ENCODE measurements at places on chromosomes 7 and 10.

- DNase-seq, result no peak
Observed at GRCh38 chr10:34386921-34387320, 428.2 kb downstream of the PARD3 start.

DNA sequence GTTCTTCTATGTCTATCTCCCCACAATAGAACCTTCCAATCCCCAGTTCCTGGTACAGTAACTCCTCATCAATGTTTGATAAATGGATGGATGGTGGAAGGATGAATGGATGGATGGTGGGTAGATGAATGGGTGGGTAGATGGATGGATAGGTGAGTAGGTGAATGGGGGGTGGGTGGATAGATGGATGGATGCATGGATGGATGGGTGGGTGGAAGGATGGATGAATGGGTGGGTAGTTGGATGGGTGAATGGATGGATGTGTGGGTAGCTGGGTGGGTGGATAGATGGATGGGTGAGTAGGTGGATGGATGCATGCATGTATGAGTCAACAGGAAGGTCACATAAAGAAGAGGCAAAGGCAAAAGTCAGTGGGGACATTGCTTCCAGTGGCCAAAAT lies 116.8 kb downstream of the GRID1 start:
- DNase-seq, result no peak

DNA sequence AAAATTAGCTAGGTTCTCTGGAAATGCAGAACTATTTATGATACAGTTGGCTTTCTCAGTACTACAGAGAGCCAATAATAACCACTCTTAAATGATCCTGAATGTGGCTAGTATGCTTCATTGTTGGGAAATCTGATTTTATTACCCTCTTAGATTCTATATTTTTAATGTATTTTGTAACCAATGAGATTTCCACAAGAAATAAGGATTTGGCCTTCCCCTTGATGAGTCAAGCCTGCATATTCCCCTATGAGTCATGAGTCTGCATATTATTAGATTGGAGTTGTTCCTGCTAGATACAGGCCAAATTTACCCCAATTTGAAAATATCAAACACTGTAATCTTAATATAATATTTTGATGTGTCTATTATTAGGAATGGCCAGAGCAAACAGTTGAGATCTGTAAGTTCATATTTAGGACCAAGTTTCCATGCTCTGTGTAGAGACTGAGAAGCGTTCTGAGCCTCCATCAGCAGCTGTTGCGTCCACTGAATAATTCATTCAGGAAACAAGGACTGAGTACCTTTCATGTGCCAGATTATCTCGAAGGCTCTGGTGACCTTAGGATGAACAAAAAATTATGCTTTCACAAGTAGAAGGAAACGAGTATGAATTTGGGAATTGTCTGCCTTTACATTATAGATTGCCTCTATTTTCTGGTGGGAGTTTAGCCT lies 793.4 kb downstream of the NRG3 start:
- DNase-seq, result no peak

- DNase-seq, result no peak
Observed at GRCh38 chr10:131897297-131897899, 3.4 kb upstream of the PPP2R2D start.

DNA sequence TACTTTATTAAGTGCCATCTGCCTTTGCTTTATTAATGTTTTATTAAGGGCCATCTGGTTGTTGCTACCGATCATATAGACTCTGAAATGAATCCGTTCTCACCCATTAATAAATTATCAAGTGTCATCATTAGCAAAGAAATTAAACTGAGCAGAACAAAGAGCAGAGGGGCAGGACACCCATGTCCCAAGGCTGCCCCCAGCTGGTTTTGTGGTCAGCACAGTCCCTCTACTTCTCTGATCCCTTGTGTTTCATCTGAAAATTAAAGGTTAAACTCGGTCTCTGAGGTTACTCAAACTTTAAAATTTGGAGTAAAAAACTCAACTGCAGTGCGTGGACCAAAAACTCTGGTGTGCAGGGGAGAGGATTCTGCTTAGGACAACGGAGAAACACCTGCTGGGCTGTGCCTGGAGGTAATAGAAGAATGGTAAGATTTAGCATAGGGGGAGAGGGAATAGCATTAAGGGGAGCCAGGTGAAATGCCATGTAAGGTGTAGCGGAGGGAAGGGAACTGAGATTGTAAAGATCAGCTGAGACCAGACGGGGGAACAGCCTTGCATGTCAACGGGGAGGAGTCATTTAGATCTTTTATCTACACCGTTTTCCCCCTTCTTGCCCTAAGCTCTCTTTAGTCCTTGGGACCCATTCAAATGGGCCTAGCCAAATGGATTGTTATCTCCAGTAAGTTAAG lies 10.8 kb upstream of the GSDME start:
- DNase-seq, result no peak

DNA sequence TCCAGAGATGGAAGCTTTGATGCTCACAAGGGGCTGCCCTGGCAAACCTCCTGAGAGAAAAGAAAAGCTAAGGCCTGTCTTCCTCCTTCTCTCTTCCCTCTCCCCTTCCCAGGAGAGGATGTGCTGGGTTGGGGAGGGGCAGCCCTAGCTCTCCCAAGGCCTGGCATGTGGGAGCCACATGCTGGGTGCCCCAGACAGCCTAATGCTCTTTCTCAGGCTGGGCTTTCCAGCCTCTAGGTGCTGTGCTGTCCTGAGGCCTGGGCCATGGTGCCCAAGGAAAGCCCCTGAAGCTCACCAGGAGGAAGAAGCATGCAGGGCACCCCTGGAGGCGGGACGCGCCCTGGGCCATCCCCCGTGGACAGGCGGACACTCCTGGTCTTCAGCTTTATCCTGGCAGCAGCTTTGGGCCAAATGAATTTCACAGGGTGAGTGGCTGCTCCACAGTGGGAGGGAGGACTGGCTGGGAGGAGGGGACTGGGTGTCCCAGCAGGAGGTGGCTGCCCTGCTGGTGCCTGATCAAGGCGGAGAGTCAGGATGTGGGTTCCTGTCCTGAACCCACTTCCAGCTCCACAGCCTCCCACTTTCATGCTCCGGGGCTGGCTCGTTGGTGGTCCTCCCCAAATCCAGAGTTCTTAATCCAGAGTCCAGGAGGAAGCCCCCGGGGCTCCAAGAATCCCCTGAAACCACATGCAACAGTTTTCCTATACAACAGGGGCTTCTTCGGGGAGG lies 1.7 kb downstream of the CPA5 start:
- DNase-seq, result no peak

DNA sequence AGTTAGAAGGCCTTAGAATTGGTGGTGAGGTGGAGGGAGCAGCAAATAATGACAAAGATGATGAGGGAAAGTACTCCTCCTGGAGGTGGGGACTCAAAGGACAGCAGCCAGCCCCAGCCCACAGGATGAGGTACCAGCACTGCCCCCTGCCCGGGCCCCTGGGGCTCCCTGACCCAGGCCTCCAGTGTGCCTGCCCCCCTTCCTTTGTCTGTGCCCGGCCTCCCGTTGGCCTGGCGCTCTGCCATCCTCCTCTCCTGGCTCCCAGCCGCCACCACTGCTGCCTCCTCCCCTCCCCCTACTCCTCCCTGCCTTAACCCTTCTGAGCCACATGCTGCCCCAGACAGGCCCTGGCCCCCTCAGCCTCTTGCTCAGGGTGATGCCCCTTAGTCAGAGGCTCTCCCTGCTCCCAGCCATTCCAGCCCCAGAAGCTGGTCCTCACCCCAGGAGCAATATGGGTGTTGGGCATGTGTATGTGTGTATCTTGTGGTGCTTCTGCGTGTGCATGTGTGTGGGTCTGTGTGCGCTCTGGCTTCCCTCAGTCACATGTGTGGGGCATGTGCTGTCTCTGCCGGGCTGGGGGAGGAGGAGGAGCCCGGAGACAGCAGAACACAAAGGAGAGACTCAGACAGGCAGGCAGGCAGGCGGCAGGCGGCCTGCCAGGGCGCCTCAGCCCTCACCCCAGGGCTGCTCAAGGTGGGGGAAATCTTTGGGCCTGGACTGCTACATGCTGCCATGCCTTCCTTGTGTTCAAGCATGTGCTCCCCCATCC lies 2.6 kb downstream of the LDB1 start:
- DNase-seq, result no peak

GRCh38 chr10:12999849-13000248 lies 1.7 kb downstream of the CCDC3 start:
- no peak for DNase-seq

DNA sequence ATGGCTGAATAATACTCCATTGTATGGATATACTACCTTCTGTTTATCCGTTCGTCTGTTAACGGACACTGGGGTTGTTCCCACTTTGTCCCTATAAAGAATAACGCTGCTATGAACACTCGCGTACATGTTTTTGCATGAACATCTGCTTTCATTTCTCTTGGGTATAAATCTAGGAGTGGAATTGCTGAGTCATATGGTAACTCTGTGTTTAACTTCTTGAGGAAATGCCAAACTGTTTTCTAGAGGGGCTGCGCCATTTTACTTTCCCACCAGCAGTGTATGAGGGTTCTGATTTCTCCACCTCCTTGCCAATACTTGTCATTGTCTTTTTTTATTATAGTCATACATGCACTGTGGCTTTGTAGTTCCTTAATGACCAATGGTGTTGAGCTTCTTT lies 20.6 kb upstream of the RASSF4 start:
- no peak for DNase-seq
